ENCODE measurements at places on chromosomes 1 and 21. TPM values are rescaled to one million over a fixed set of nuclear protein-coding genes. Genes with fewer than 3 reads are reported as not detected.

The OR10X1 gene
- not detected for total RNA-seq

The DPYD gene
- 37.9 TPM for total RNA-seq

DNA sequence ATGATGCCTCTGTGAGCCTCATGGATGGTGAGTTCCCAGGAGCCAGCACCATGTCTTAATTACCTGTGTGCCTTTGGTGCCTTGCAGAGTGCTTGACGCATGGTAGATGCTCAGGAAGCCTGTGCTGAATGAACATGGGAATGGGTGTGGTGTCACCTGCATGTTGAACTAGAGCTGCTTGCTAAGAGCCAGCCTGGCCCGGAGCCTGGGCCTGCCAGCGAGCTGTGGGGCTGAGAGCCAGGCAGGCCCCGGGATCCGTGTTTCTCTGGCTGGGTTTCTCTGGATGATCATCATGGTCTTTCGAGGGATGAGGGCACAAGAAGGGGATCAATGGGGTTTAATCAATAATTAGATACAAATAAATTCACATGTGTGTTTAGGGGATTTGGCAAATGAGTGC is 6.7 kb upstream of the TEX35 start:
- DNase-seq, result no peak

DNA sequence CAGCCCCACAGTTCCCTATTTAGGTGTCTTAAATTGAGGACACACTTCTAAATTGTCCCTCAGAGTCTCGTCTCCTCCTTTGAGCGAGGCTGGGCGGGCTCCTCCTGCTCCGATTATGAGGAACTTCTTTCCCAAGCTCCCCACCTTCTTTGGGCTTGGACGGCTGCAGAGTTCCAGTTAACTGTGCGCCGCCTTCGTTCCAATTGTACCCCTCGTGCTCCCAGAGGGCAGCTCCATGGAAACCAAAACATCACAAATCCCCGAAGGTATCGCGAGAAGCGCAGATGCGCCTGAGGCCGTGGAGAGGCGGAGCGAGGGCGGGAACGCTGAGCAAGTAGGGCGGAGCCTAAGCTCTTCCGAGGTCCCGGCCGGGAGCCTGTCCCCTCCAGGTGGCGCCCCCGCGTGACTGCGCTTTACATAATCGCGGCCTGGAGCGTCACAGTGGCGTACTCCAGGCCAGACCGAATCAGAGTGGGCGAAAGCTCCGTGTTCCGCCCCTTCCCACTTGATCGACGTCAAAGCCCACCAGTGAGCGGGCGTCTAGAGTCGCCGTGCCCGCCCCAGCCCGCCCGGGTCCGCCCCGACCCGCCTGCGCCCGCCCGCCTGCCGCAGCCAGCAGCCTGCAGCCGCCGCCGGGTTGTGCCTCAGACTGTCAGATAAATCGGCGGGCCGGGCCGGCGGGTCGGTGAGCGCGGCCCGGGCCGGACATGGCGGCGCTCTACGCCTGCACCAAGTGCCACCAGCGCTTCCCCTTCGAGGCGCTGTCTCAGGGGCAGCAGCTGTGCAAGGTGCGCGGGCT is at the start of gene FAM76A:
Gene FAM76A, plus strand, starts transcription at position 588 of the 799 bp plus-strand sequence. Its CDS starts 120 bp downstream, at position 708.
- peak; percentile 98 for DNase-seq

The LRRC71 gene
- not detected for total RNA-seq
